HepG2 (cell line): ENCODE measurements at places on chromosomes 1 and 21.

- no peak for DNase-seq
Observed at GRCh38 chr1:241612533-241613477, 27.4 kb downstream of the CHML start.

DNA sequence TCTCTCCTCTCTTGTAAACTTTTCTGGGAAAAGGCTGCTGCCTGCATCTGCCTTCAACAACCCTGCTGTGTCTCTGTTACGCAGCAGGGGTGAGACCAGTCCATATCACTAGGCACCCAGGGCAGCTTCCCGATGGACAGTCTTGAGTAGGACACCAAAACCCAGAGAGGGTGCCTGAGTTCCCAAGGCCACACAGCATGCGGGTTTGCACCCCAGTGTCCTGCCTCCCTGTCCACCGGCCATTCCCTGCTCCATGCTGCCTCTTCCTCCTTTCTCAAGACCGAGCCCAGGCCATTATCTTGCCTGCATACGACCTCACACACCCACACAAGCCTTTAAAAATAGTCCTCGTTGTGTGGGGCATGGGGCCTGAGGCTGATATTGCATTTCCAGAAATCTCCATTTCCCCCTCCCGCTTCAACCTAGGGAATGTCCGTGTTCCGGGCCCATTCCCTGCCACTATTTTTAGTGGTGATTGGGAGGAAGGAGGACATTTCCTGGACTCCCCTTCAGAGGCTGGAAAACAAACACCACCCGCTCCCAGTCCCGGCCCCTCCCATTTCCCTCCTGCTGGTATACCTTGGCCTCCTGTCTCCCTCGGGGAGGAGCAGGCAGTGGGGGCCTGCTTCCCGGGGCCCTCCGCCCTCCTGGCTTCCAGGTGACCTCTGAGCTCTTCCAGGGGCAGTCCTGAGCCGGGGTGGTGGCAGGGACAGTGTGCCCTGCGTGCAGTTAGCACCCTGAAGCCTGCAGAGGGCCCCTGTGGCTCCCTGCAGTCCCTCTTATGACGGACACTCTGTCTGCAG, 132.4 kb upstream of the TMEM51 start:
- DNase-seq = peak; percentile 83

- no peak for DNase-seq
Observed at GRCh38 chr1:87197641-87198040, 131.0 kb upstream of the LMO4 start.

DNA sequence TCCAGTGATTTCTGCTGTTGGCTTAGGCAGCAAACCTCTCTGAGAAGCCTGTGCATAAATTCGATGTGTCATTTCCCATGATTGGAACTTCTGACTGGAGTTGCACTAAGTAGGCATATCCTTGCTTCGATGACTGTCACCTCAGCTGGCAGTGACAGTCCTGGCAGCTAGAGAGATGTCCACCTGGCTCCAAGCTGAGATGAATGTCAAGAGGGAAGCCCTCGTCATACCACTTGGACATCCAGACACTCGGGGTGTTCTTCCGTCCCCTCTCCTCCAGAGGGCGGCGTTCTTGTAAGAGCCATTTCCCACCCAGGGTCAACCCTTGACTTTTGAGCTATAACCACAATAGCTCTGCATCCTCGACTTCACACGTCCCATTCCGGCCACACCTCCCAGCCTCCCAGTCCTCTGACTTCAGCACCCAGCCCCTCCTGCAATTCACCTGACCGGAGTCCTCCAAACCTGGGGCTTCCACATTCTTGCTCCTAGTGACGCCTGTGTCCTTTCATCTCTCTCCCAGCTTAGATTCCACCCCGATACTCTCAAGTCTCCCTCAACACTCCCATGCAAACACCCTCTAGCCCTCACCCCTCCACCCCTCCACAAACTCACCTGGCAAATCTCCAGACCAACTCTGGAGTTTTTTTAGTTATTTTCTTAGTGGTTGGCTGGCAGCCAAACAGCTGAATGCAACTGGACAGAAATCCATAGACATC, 17.3 kb downstream of the CA6 start:
- DNase-seq = peak; percentile 71

- no peak for DNase-seq
Observed at GRCh38 chr21:38436341-38436740, 61.9 kb downstream of the ERG start.

DNA sequence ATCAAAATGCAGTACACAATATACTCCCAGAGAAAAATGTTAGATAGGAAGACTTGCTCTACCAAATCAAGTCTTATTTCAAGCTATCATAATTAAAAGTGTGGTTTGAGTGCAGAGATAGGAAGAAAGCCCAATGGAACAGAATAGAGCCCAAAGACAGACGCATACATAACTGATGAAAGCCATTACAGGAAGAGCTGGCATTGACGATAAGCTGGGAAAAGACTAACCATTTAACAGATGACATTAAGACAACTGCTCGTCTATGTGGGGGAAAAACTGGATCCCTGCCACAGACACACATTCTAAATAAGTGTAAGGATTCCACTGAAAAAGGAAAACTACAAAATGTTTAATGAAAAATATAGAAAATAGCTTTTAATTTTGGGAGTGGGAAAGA, 85.5 kb downstream of the NGF start:
- no peak for DNase-seq
